Posterior cingulate gyrus (tissue), 11 donors: ENCODE measurements at places on chromosomes 4 and X.

DNA sequence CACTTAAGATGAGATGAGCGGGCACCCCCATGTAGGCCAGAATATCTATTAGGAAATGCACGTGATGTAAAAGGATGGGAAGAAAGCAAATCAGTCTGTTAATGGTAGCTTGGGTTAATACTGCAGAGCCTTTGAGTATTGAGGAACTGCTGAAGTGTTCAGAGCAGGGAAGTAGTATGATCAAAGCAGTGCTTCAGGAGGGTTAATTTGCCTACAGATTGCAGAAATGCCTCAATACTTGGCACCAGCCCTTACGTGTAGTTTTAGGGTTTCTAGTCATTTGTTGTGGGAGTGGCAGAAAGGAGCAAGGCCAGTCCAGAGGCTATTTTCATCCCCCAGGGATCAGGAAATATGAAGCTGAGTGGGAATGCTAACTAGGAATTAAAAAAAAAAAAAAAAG, 19.7 kb downstream of the ZFX start:
- DNase-seq, result no peak

GRCh38 chrX:78886550-78886949, 58.6 kb upstream of the P2RY10 start:
- no peak for DNase-seq

DNA sequence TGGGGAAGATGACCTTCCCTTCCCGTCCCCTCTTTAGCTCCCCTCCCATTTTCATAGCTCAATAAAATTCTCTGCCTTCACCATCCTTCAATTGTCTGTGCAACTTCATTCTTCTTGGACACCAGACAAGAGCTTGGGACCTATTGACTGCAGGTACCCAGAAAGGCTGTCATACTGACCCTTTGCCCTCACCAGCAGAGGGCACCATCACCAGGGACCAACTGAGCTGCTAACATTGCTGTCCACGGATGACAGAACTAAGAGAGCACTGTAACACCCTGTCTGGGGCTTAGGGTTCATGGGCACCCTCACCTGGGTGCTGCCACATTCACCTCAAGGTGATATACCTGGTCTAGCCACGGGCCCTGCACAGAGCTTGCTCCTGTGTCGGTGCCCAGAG, 141.3 kb upstream of the VCX3B start:
- DNase-seq, result no peak

- DNase-seq, result peak; percentile 58
Measured at GRCh38 chrX:103607364-103608305, at the start of gene TCEAL3. TSS of gene TCEAL3 (plus strand) at chrX:103607963. CDS start at chrX:103609065, 1,102 bp downstream.

GRCh38 chr4:170139764-170140163, 50.0 kb upstream of the AADAT start:
- no peak for DNase-seq

DNA sequence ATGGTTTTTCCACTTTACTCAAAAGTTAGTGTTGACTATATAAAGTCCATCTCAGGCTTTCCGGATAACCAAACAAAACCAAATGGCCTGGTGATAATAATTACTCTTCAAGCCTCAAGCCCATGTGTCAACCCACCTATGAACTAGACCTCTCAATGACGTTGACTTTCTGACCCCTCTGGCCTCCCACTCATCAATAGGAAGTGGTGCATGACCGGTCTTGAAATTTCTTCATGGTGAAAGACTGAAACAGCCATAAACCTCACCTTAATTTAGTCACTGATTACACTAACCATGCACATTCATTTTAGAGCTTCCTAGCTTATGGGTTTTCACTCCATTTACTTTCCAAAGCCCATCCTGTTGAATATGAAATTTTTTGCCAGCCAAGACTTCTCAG, 276.0 kb downstream of the KLHL13 start:
- no peak for DNase-seq

GRCh38 chr4:137961051-137961438, 281.1 kb downstream of the SLC7A11 start:
- DNase-seq, result no peak

- DNase-seq, result no peak
Measured at GRCh38 chr4:44927399-44928380, 201.3 kb upstream of the GNPDA2 start.

- DNase-seq, result no peak
Measured at GRCh38 chr4:25367004-25367621, 9.9 kb upstream of the ANAPC4 start.

GRCh38 chr4:14225688-14226207, 598.2 kb upstream of the BOD1L1 start:
- no peak for DNase-seq

GRCh38 chr4:16694884-16695276, 203.6 kb downstream of the LDB2 start:
- DNase-seq, result no peak

DNA sequence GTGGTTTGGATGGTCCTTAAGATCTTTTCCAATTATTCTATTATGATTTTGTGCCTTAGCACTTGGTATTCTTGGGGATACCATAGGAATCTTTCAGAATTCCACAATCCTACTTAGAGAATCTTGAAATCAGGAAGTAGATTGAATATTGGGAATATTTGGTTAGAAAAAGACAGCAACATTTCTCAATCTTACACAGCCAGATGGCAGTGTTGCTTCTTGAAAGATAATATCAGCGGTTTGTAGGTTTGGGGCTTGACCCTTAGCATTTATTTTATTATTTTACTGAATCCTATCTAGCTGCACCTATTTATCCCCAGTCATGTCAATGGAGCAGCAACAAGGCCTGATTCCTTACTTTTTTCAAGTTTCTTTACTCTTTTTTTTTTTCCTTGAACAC, 28.6 kb downstream of the MAGEB1 start:
- DNase-seq, result no peak

DNA sequence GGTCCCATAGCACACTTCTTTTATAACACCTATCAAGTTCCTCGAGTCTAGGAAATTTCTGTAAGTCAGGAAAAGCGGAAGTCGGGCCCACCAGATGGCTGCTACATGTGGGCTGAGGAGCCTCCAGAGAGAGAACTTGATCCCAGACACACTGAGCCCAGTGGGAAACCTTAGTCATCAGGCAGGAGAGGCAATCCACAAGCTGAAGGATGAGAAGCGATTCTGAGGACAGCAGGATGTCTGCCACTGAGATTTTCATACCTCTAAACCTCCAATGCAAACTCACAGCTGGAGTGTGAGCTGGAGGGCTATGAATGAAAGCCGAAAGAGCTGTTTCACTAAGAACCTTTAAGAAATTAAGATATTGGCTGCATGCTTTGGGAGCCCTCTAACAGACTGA, 52.6 kb upstream of the PDHA1 start:
- no peak for DNase-seq

DNA sequence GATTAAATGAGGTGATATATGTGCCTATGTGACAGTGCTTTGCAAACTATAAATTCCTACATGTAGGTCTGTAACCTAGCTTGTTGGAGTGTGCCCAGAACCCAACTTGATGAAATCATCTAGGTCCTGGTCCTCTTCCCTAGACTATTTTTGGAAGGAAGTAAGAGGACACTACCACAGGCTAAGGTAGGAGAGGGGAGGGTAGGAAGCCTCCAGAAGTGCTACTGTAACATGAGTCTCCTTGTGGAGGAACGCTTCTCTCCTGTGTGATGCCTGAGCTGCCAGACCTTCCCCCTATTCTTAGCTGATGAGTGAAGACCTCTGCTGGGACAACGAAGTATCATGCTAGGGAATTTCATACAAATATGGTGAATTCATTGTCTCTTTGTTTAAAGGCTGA, 41.8 kb upstream of the IL21 start:
- DNase-seq, result no peak

DNA sequence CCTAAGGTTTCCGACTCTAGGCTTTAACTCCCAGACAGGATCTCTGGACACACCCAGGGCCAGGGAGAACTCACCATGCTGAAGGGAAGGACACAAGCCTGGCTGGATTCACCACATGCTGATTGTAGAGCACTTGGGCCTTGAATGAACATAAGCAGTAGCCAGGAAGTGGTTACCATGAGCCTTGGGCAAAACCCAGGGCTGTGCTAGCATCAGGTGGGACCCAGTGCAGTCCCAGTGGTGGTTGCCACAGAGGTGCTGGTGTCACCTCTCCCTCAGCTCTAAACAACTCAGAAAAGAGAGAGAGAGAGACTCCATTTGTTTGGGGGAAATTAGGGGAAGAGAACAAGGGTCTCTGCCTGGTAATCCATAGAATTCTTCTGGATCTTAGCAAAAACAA, 77.0 kb downstream of the KLHL13 start:
- DNase-seq, result no peak

- no peak for DNase-seq
Measured at GRCh38 chrX:23785580-23785979, 2.6 kb downstream of the SAT1 start.

- no peak for DNase-seq
Measured at GRCh38 chrX:312621-313331, 5.8 kb downstream of the GTPBP6 start.

DNA sequence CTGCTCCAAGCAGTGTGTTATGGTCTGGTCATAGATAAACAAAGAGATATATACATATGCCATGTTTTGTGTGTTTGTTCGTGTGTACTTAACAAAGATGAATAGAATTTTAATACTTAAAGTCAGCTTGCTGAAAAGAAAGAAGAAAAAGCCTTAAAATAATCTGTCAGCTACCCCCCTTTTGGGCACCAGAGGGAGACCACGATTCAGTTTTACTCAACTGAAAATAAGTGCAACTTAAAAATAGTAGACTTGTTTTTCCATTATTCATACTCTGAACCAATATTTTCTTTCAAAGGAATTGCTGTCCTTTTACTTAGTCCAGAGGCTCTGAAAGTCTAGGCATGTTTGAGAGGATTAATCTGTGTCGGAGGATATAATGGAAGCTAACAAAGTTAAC, 181.7 kb upstream of the AGTR2 start:
- no peak for DNase-seq

GRCh38 chrX:123331859-123332258, 147.8 kb downstream of the GRIA3 start:
- no peak for DNase-seq

- no peak for DNase-seq
Measured at GRCh38 chr4:95728145-95728544, 111.7 kb upstream of the PDHA2 start.

GRCh38 chrX:10223781-10224180, 67.0 kb downstream of the CLCN4 start:
- no peak for DNase-seq

- DNase-seq, result no peak
Measured at GRCh38 chr4:53908661-53909078, 155.7 kb downstream of the CHIC2 start.

- DNase-seq, result no peak
Measured at GRCh38 chrX:102958794-102959193, 21.7 kb downstream of the RAB40AL start.

DNA sequence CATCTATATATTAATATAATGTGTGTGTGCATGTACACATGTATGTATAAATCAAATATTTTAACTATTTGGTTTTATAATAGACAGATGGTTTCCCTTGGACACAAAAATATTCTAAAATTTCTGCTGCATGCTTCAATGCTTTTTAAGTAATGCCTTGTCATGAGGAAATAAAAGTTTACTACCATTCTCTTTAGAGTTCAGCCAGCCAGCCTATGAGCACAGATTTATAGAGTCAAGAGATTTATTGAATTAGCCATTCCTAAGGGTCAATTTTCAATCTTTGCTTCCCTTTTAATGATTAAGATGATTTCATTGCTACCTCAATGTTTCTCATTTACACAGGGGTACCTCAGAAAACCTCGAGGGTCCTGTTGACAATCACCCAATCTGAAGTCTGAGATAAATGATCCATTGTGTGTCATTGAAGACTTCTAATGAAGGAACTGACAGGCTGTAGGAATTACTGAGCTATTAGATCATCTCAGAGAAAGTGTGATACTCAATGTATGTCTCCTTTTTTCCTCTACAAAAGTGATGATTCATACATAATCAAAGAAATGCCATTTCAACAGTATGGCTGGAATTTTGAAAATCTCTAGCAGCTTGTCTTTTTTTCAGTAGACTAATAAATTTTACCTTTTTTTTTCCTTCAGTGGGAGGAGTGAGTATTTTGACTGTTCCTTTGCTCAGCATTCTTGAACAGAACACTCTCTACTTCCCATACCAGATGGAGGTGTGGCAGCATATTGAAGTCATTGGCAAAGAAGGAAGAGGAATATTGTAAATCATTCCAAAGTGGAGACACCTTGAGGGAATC, 222.6 kb upstream of the PCDH18 start:
- DNase-seq, result no peak

GRCh38 chrX:28108186-28108945, 127.1 kb upstream of the DCAF8L1 start:
- DNase-seq, result no peak

- DNase-seq, result peak; percentile 56
Measured at GRCh38 chr4:87848622-87849351, 16.0 kb downstream of the MEPE start.

DNA sequence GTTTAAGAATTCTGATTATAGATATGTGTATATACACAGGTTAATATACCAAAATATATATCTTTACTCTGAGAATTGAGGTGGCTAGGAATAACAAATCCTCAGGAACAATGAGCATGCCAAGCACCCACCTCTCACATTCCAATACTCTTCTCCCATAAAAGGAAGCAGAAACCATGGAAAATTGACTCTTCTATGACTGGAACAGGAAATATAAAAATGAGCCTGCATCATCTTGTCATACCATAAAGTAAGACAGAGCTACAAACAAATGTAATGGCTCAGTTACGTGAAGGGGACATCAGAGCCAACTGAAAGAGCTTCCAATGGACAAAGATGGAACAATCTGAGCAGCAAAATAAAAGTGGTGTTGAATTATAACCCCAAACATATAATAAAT, 3.8 kb upstream of the MAGEA8 start:
- no peak for DNase-seq

- DNase-seq, result no peak
Measured at GRCh38 chr4:146520896-146521540, 722 bp downstream of the SLC10A7 start.

DNA sequence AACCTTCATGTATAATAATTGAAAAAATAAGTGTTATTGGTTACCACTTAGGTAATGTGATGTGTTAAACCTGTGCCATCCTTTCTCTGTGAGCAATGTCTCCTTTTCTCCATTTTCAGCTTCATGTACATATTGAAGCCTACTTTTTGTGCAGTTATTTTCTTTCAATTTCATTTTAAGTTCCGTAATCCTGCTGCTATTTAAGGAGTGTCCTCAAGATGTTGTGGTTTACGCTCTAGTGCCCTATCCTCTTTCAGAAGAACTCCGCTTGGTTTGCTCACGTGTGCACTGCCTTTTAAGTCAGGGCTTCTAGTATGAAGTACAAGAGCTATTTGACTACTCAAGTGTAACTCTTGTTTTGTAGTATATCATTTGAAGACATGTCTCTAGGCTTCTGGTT, 2253.2 kb upstream of the TENM3 start:
- no peak for DNase-seq

- DNase-seq, result no peak
Measured at GRCh38 chr4:168071304-168071703, 21.0 kb upstream of the ANXA10 start.
